ENCODE measurements at places on chromosomes 16 and 17.

DNA sequence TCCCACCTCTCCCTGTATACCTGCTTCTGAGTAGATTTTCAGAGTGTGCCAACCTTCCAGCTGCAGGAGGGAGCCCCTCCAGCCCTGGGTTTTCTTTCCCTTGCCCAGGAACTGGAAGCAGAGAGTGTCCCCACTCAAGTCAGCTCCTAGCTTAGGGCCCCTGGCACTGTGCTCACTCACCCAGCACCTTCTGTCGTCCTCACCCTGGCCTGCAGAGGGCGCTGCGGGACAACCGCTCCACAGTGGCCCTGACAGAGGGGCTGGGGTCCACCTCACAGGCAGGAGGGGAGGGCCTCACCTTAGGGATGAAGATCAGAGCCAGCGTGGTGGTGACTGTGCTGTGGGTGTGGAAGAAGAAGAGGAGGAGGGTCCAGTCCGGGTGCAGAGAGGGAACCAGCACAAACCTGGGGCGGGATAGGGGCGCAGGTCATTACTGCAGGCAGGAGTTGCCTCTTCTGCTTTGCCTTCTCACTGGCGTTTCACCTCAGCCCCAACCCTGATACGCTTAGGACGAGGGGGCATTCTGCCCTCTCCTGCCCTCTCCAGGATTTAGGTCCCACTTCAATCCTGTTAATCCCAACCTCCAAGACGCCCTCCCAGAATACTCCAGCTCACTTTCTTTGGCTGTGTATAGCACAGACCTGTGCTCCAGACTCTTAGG lies 10.0 kb downstream of the GPR179 start:
- peak; percentile 11 for DNase-seq

- DNase-seq: no peak
Measured at GRCh38 chr17:11813871-11814270, 183.4 kb downstream of the ZNF18 start.

DNA sequence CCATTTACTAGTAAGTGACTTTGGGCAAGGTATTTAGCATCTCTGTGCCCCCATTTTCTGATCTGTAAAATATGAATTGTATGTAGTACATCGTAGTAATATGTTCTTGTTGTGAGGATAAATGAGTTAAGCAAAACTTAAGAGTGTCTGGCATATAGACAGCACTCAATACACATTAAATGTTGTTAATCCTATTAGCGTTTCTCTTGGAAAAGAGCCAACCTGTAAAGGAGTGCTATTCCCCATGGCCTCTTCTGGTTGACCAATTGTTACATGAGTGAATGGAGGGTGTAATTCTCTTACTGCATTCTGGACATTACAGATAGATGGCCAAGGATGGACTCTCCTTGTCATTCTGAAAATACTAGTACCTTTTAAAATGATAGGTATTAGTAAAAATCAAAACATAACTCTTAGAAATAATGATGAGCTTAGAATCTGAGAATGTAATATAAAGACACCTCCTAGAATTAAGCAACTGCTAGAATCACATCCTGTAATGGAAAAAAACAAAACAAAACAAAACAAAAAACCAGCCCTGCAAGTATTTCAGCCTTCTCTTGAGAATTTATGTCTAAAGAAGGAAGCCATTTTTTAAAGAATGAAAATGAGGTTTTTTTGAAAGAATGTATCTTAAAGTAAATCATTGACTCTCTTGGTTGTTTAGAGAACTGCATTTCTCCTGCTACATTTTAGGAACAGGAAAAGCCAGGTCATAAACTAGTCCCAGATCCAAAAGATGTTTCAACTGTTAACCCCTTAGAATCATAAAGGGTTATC lies 30.5 kb downstream of the IQCK start:
- DNase-seq: no peak

DNA sequence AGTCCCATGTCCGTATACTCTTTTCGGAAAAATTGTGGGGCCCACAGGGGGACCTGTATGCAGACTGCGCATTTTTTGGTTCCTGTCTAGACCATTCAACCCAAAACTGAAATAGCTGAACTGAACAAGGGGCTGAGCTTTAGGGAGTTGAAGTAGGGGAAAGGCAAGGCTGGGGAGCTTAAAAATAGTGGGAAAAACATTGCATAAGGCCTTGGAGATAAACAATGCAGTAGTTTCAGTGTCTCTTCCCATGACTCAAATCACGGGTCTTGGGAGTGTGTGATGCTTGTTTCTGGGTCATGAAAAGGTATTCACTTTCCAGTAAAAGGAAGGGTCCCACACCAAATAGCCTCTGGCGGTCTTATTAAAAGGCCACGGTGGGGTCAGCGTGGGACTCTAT lies 402.8 kb upstream of the SALL1 start:
- no peak for DNase-seq

DNA sequence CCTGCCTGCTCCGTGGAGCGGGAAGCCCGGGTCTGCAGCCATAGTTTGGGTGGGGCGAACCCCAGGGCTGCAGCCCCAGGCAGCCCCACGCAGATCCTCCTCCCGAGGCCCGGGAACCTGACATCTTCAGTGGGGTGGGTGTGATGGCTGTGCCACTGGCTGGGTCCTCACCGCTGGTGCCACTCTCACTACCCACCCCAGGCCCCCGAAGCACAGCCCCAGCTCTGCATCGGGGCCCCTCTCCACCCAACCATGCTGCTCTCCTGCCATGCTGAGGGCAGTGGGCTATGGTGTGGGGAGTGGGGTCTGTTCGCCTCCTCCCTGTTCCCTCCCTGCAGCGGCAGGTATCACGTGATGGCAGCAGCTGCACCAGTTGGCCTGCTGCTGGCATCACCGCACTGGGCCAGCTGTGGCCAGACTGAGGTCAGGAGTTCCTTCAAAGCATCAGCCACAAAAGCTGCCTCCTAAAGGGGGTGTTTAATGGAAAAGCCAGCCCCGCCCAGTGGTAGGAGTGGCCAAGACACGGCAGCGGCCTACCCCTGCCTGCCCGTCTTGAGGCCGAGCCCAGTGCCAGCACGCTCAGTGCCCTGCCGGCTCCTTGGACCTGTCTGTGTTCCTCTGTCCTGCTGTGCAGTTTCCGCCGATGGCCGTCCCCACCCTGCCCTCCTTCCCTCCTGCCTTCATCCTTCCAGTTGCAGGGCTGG lies 10.8 kb downstream of the KCTD5 start:
- peak; percentile 61 for DNase-seq

- no peak for DNase-seq
Measured at GRCh38 chr17:10360578-10360977, 12.2 kb downstream of the MYH13 start.

DNA sequence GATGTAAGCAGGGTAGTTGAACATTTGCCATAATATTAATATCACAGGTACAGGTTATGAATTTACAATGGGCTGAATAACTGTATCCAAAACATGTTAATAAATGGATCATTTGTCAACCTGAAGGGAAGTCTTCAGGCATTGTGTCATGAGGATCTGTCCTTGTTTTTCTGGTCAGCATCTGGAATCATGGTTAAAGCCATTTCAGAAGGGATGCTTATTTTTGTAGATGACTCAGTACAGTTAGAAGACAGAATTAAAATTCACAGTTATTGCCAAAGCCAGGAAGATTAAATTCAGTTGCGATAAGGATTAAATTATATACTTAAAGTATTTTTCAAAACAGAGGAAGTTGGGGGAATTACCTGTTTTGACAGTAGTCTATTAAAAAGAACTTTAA lies 8.0 kb downstream of the PSMD11 start:
- no peak for DNase-seq

DNA sequence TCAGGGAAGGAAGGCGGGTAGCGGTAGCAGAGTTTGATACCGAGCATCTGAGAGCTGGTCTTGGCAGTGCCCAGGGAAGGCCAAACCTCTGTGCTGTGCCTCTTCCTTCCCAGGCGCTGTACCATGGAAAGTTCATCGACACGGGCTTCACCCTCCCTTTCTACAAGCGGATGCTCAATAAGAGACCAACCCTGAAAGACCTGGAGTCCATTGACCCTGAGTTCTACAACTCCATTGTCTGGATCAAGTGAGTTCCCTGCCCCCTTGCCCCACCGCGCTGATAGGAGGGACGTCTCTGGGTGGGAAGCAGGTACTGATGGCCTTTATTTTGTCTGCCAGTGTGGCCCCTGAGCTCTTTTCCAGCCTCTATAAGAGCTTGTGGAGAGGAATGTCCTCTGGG lies 15.4 kb upstream of the CLEC18A start:
- DNase-seq: no peak

DNA sequence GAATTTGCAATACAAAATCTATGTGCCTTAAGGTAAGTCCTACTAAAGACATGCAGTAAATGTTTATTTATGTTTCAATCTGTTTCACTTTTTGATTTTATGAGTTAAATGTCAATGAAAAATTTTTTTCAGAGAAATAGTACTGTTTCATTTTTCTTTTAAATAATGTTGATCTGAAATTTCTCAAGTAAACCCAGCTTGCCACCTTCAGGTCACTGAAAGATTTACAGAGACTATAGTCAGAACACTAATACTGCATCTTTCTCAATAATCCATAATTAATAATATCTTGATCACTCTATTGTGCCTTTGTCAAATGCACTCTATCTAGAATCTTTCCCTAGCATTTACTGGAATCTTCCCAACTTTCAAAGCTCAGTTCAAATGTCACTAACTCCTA lies 6.5 kb upstream of the DHX40 start:
- DNase-seq: no peak

- DNase-seq: no peak
Measured at GRCh38 chr16:68605746-68606145, 39.4 kb upstream of the CDH3 start.

- no peak for DNase-seq
Measured at GRCh38 chr16:54289945-54290832, 3.6 kb upstream of the IRX3 start.
